Activated effector memory CD4-positive, alpha-beta T cell treated with anti-CD3 and anti-CD28 coated beads, Interleukin-2, amount 50 U/mL, for 16 hours (primary cell): ENCODE measurements at places on chromosomes 5 and 9.
A peak's percentile ranks its signal among the peaks of the same experiment; 100 is the strongest.

- DNase-seq = no peak
These were observed 16.2 kb downstream of the RBM18 start for GRCh38 chr9:122248448-122248865.

- no peak for DNase-seq
These were observed 19.4 kb downstream of the USP20 start for GRCh38 chr9:129854588-129855110.

DNA sequence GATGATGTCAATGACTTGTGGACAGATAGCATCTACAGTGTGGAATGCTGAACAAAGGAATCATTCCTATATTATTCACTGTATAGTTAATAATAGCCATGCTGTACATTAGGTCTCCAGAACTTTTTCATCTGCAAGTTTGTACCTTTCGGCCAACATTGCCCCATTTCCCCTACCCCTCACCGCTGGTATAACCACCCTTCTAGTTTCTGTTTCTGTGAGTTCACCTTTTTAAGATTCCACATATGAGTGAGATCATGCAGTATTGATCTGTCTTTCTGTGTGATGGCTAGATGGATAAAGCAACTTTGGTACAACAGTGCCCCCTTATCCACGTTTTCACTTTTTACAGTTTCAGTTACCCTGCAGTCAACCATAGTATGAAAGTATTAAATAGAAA is 18.8 kb upstream of the ALDH1B1 start:
- peak; percentile 5 for DNase-seq

DNA sequence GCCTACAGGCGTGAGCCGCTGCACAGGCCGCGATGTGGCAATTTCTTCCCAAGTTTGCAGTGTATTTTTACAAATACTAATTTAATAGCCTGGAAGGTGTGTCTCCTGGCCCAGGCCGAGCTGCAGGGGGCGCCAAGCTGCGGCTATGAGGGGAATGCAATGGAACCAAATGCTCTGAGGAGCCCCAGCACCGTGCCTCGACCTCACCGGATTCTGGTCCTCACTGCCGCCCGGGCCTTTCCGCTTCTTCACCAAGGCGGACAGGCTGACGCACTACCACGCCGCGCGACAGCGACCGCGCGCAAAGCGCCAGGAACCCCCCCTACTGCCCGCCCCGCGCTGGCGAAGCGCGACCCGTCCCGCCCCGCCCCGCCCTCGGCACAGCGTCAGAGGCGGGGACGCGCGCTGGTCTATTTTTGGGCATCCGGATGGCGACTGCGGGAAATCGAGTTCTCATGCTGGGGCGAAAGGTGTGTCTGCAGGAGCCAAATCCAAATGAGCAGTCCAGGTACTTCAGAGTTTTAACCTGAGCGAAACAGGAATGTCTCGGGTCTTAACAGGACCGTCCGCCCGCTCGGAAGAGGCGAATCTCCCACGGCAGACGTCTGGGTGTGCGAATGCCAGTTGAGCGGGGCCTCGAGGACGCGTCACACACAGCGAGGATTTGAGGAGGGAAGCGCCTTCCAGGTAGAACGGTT is 31.7 kb upstream of the PRXL2C start:
- peak; percentile 88 for DNase-seq

DNA sequence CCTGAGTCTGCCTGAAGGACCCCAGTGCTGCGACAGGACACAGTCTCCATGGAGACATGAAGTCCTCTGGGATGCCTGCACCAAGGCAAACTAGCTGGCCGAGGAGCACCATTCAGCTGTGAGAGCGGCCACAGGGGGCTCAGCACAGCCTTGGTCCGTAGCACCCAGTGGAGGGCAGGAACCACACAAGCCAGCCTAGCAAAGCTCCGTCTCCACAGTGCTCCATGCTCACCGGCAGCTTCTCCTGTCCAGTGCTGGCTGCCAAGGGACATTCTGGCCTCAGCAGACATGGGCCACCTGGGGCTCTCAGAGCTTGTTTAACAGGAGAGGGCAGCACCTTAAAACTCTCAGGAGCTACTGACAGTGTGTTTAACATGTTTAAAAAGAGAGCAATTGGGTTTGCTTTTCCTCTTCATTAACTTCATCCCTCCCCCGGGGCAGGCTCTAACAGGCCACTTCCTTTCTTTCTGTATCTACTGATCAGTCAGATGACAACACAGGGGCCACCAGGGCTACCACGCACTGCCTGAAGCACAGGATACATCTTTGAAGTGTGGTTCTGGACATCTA is 57.0 kb downstream of the SECISBP2 start:
- DNase-seq = no peak

DNA sequence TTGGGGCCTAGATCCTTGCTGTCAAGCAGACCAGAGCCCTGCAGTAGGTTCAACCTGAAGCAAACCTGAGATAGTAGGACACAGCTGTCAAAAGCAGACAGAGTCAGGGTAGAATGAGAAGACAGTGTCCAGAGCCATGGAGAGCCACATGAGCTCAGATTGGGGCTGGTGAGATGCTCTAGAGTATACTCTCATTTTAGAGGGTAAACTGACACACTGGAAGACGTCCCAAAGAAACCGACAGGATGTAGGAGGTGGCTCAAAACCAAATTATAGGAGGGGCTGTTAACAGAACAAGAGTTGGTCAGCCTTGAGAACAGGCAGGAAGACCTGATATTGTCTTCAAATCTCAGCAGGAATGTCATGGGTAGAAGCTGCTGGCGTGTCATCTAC is 11.5 kb downstream of the CCDC69 start:
- DNase-seq = no peak

DNA sequence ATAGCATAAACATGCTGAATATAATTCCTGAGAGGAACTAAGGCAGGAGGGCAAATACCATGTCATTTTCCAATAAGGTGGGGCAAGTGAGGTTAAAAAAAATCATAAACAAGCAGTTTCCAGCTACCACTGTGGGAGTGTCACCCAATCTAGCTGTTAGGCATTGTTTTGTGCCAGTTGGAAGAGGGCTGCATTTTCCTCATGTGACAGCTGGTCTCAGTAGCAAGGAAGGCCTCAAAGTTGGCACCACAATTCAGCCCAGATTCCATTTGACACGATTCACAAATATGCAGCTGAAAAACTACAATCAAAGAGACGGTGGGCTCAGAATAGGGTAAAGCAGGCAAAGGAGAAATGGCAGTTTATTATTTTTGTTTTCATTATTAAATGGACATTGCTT is 636.1 kb downstream of the KIF4B start:
- DNase-seq = no peak

- DNase-seq = no peak
These were observed 3.2 kb upstream of the ADRA1B start for GRCh38 chr5:159913048-159913447.
